Activated CD4-positive, alpha-beta T cell treated with anti-CD3 and anti-CD28 coated beads for 1 hour (primary cell): ENCODE measurements at places on chromosomes 5 and 9.

- DNase-seq, result no peak
Measured at GRCh38 chr9:5712651-5713390, 83.9 kb downstream of the RIC1 start.

DNA sequence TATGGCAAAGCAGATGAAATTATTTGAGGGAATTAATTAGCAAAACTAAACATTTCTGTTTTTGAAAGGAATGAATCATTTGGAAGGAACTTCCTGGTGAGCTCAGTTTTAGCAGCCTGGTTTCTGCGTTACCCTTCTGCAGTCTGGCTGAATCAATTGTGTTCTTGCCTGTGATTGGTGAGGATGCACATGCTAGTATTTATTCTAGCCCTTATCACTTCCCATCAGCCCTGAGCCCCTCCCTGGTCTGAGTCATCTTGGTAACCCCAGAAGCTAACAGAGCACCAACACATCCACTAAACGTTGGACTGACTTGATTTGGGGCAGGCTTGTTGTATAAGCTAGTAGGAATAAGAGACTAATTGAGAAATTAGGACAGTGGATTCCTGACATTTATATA is 6.6 kb downstream of the TJP2 start:
- no peak for DNase-seq

DNA sequence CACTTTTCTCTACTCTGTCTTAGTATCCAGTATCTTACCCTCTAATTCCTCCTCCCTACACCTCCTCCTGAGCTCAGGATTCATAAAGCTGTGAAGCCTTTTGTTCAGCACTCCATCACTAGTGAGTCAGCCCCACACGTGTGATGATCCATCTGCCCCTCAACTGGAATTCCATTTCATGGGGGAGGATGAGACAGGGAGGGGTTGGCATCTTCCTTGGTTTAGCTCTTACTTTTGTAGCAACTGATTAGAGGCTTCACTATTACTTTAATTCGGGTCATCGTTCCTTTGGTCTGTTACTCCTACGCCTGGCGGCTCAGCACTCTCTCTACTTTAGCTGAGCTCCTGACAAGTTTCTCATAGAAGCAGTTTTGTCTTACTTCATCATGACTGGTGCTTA is 11.8 kb downstream of the BTNL8 start:
- DNase-seq, result no peak

DNA sequence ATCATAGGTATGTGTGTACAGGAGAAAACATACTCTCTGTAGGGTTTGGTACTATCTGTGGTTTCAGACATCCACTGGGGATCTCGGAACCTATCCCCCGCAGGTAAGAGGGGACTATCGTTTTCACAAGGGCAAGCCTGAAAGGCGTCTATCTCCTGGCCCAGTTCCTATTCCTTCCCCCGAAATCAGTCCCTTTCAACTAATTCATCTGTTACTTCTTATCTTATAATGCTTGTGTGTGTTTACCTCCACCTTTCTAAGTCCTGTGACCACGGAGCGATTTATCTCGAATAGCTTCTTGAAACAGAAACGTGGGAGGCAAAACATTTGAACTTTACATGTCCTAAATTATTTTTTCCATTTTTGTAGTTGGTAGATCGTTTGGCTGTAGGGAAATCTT is 11.4 kb downstream of the ABO start:
- no peak for DNase-seq

- DNase-seq, result no peak
Measured at GRCh38 chr5:176735383-176736265, 74.7 kb upstream of the UNC5A start.

DNA sequence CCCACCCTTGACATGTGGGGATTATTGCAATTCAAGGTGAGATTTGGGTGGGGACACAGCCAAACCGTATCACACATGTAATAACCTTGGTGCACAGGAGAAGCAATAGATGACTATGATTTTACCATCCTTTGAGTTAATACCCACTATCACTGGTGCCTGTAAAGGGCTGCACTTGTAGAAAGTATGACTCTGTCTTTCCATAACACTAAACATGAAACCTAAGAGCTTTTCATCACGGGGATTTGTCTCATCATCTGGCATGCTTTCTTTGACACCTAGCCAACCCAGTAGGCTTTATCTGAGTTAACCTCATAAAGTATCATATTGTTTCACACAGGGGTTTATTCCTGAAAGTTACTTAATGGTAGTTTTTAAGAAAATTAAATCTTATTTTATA is 188.9 kb upstream of the TNC start:
- no peak for DNase-seq

DNA sequence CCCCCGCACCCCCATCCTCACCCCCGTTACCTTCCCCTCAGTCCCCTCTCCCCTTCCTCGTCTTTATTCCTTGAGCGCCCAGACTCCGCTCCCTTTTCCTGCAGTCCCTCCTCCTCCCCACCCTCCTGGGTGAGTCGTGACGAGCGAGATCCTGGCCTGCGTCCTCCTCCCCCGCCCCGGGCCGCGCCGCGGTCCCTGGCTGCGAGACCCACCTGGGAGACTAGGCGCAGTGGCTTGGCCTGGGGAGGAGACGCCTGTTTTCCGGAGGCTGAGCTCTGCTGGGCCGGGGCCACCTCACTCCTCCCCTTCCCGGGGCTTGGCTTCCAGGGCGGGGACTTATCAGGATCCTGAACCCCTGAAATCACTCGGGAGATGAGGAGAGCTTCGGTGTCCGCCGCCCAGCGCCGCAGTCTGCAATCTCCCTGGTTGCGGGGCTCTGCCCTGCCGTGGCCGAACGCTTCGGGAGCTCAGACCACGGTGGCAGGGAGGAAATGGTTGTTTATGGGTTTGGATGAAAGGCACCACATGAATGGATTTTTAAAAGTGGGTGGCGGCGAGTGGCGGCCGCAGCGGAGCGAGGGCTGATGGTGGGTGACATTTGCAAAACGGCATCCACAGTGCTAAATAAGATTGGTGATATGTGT is 984 bp downstream of the STXBP1 start:
- DNase-seq, result peak; percentile 15

DNA sequence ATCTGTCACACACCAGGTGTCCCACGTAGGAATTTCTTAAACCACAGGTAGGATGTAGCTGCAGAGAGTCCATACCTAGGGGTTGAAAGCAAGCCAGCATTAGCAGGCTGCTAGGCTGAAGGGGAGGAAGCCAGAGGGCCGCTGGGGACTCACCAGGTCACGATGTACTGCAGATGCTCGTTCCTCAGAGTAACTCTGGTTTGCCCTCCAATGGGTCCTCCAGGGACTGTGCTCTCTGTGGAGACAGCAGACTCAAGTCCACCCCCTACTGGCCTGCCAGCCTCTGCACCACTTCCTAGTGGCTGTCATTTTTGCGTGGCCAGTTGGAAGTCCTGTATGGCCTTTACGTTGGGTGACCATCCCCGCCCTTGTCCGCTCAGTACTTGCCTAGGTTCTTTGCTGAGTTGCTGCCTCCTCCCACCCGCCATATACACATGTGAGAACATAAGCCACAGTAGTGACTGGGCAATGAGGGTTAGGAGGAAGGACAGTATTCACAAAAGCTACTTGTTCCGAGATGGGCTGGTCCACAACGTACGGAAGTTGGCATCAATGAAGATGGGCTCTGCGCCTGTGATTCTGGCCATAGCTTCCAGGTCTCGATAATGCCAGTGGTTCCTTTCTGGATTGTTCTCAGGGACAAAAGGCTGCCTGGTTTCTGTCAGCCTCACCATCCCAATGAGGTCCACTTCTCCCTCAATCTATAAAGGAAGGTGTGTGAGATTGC is 4.1 kb downstream of the RPL7A start:
- DNase-seq, result no peak

GRCh38 chr5:129244478-129244877 is 149.9 kb downstream of the ISOC1 start:
- DNase-seq, result no peak

DNA sequence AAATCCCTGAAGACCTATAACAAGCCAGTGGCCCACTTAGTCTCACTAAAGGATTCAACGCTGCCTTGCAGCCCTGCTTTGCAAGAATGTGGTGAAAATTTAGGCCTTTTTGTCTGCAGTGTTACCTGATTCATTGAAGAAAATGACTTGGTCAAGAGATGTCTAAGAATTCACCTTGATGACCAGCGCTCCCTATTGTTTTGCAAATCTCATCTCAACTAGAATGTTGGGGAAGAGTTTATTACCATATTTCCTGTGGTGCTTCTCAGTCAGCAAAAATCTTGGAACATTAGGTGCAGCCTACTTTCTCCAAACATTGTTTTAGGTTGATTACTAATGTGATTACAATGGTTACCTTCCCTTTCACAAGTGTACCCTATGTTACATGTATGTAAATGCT is 53.5 kb downstream of the PLK2 start:
- DNase-seq, result no peak

DNA sequence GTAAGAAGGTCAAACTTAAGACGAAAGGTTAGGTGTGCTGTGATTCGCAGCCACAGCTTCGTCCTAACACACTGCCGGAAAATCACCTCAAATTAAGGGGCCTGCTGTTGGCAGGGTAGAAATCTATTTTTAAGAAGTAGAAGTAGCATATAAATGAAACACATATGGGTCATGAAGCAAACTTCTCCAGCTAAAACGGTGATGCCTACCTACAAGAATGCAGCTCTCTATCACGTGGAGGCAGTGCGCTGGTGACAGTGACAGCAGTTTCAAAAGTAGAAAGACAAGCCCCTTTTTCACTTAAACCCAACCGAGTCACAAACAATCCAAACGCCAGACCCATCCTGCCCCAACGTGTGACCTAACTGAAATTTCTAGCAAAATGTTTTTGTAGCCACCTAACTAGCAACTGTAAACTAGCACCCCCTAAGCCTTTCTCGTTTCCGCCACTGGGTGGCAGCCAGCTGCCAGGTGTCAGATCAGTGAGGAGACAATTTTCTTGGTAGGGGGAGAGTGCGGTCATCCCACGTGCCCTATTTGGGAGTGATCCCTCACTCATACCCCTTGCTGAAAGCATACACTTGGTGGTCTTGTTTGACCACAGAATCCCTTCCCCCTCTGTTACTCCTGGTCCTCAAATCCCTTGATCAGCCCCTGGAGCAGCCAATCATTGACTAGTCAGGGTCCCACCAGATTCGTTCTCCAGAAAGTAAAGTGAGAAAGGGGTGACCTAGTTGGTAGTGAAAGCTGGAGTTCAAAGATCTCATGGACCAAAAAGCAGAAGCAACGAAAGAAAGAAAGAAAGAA is 71.8 kb upstream of the MAMDC2 start:
- peak; percentile 13 for DNase-seq

- DNase-seq, result no peak
Measured at GRCh38 chr9:90219548-90220118, 423.0 kb downstream of the DIRAS2 start.

- no peak for DNase-seq
Measured at GRCh38 chr5:7886849-7887475, 18.0 kb downstream of the MTRR start.

DNA sequence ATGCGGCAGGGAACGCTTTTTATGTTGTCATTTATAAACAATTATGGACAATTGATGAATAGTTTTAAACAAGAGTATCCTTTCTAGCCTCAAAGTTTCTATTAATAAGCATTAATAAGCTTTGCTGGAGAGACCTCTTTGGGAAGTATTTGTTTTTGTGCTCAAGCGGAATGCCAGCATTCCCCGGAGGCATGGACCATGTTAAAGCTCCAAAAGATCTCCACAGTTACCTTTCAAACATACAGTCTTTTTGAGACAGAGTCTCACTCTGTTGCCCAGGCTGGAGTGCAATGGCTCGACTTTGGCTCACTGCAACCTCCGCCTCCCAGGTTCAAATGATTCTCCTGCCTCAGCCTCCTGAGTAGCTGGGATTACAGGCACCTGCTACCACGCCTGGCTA is 9.6 kb downstream of the MSANTD3 start:
- DNase-seq, result no peak

DNA sequence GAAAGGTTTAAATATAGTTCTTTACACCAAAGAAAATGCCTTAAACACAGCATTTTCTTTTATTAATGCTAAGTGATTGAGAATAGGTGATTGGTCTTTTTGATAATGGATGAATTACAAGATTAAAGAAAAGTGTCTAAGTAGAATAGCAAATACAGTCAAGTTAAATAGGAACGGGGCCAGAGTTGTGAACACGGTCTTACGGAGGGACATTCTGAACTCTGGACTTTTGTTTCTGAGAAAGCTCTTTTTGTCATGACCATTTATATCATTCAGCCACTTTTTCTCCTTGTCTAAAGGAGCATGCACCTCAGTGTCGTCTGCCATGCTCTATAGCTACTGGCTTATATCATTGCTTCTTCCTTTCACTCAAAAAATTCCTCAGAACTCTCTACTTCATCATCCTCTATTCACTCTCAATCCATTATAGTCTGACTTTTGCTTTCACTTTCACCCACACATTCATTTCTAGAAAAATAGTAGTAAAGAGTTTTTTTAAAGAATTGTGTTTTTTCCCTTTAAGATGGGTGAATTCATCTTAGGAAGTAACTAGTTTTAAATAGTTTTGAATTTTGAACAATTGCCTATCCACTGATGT is 263.0 kb upstream of the FBXL7 start:
- DNase-seq, result no peak

GRCh38 chr9:70580606-70581195 is 166.2 kb upstream of the KLF9 start:
- no peak for DNase-seq

DNA sequence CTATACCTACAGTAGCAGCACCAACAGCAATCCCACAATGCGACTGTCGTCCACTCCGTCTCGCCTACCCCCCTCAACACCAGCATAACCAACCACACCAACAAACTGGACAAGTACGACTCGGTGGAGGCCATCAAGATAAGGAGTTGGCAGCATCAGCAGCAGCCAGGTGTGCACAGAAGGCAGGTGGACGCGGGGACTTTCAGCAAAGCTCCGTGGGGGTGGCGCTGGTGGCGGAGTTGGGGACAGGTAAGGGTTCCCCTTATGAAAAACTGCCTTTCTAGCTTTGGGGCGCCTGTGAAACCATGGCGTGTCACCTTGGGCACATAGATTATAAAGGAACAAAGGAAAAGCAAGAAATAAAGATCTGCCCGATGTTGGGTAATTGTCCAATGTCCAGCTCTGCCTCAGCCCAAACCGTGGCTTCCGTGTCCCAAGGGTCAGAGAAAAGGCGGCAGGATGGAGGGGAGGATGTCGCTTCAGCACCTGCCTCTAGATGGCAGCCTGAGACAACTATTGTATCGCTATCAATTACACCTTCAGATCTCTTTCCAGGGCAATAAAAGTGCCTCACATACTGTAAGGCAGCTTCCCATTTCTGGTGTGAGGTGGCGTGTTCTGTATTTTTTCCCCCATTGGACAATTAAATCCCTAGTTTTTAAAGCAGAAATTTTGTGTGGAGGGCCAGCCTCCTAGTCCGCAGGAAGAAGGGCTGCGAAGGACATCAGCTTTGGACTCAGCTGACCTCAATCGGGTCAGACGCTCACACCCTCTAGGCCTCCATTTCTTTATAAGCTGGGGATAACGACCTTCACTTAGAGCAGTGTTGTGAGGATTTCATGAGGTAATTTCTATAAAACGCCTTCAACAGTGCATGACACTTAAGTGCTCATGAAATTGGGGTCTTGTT is 58.8 kb downstream of the MTRR start:
- no peak for DNase-seq
